NCI-H1436 (cell line): ENCODE measurements at places on chromosomes 3 and 15.

GRCh38 chr15:50210462-50211157 lies 28.6 kb downstream of the SLC27A2 start:
- no peak for DNase-seq

DNA sequence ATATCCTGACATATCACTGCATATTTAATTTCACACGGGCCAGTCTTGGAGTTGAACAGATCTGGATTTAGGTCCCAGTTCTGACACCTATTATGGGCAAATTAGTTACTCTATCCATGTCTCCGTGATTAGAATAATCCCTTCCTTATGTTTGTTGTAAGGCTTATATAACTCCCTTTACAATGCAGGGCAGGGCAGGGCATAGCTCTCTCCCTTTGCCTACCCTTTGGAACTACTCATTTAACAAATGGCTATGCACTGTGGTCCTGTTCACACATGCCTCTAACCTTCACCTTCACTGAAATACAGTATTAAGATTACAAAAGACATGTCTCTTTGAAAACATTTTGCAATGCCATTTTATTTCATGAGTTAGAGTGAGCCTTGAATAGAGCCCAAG lies 24.8 kb upstream of the ATP13A5 start:
- DNase-seq: no peak

GRCh38 chr15:73986055-73986775 lies 5.9 kb downstream of the STOML1 start:
- no peak for DNase-seq

DNA sequence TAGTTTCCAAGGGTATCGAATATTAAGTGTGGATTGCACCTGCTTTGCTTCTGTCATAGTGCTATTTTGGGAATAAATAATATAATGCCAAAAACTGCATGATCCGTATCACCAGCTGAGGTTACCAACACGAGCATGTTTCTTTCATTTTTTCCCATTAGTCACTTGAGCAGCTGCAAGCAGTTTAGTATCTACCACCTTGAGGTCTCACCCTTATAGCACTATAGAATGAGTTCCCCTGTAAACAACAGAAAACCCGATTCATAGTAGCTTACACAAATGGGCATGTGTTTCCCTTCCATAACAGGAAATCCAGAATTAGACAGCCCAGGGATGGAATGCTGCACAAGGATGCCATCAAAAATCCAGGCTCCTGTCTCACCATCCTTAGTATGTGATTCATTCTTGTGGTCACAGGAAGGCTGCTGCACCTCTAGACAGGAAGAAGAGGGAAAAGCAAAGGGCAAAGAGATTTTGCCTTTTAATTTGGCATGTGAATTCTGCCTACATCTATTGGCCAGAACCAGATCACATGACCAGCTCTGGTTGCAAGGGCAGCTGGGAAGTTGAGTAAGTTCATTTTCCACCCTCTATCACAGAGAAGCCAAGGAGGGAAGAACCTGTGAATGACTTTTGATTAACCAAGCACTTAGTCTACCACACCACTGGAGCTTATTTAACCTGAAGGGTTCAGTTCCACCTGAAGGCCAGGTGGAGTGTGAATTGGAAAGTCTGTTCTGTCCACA lies 91.3 kb upstream of the SLC25A36 start:
- DNase-seq: no peak

DNA sequence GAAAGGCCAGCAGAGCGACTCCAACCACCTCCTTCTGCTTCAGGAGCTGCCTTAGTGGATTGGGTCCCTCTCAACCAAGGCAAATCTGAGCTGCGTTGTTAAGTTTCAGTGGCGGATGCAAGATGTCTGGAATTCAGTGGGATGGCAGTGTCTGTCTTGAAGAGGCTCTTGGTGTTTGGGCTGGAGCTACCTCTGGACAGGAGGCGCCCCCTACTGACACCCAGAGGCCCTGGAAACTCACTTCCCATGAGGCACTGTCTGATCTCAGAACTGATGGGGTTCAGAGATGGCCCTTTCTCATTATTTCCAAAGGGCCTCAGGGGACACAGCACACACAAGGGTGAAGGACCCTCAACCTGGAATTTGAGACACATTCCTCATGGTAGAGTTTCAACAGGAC lies 6.0 kb upstream of the SLC28A1 start:
- peak; percentile 51 for DNase-seq

- no peak for DNase-seq
Observed at GRCh38 chr3:72659188-72659587, 189.1 kb downstream of the SHQ1 start.
